ENCODE measurements at places on chromosomes 5 and 9.
A peak's percentile ranks its signal among the peaks of the same experiment; 100 is the strongest.

DNA sequence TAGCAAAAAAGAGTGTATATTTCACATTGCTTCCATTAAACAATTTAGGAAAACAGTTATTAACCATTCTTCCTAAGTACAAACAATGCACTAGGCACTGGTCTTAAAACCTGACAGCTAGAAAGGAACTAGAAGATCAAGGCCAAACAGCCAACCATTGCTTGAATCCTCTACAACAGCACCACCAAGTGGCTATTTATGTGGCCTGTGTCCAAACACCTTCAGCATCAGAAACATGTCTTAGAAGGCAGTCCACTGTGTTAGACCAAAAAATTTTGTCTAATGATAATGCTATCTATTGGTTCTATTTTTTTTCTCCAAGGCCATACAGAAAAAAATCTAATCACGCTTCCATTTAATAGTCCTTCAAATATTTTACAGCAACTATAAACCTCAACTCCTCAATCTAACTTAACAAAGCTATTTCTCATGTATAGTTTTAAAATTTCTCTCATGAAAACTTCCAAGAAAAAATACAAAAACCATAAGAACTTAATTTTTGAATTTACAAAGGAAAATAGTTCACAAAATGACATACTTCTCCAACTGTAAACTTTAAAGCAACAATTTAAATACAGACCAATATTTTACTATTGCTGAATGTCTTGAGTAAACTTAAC is 36.1 kb downstream of the CAAP1 start:
- DNase-seq: no peak

DNA sequence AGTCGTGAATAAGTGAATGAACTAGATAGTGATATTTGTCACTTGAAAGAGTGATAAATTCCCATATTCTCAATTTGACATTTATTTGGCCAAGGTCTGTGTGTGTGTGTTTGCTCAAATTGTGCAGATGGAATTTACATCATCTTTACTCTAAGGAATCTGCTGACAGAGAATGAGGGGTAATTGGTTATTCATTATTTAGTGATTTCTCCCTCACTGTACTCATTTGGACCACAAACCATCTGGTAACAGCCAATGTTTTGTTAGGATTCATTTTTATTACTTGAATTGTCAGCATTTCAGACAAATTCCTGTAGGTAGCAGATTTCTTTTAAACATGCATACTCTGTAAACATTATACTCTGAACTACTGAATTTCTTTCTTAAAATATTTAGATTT is 15.6 kb downstream of the VCAN start:
- DNase-seq: no peak

DNA sequence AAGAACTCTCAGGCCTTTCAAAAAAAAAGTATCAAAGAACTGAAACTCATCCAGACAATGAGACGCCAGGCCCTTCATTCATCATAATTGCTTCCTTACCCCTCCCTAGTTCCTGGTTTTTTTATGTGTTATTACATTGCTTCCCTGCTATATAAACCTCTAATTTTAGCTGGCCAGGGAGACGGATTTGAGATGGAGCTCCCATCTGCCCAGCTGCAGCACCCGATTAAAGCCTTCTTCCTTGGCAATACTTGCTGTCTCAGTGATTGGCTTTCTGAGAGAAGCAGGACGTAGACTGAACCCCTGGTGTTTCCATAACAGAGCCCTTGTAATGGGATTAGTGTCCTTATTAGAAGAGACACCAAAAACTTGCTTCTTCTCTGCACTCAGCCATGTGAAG is 62.4 kb downstream of the BARX1 start:
- no peak for DNase-seq

DNA sequence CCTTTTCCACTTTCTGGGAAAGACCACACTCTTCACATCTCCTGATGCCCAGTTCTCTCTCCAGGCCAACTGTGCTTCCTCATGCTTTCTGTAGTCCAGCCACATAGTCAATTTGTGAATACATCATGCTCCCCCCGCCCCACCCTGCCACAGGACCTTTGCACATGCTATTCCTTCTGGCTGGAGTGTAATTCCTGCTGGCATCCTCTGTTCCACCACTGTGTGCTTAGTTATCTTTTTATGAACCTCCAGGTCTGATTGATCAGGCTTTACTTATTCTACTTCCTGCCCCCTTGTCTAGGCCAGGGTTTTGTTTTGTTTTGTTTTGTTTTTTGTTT is 372.6 kb upstream of the RIOK2 start:
- DNase-seq: no peak

- peak; percentile 25 for DNase-seq
These were observed 50.8 kb downstream of the ALDH7A1 start for GRCh38 chr5:126544087-126544740.

- DNase-seq: no peak
These were observed 462.2 kb downstream of the DIRAS2 start for GRCh38 chr9:90180381-90180780.

All from GM12891 (cell line).